Frontal cortex (tissue), 4 donors: ENCODE measurements at places on chromosomes 5 and 9. TPM values are rescaled to one million over a fixed set of nuclear protein-coding genes. Genes with fewer than 3 reads are reported as not detected.

Gene BRD8
- total RNA-seq = 41.2 TPM

Gene IFNA7
- total RNA-seq = not detected

Gene ANGPTL2
- 2.0 TPM for total RNA-seq

Gene CORO2A
- total RNA-seq = 4.5 TPM

Gene BSPRY
- total RNA-seq = under 0.01 TPM

Gene DND1
- 0.82 TPM for total RNA-seq

Gene PCDHB4
- 4.5 TPM for total RNA-seq

Gene ZSWIM6
- 48.5 TPM for total RNA-seq

Gene NR4A3
- total RNA-seq = 3.7 TPM

Gene ARID3C
- 0.82 TPM for total RNA-seq

GRCh38 chr5:141783947-141784296, 94.3 kb downstream of the PCDH1 start:
- no peak for DNase-seq

DNA sequence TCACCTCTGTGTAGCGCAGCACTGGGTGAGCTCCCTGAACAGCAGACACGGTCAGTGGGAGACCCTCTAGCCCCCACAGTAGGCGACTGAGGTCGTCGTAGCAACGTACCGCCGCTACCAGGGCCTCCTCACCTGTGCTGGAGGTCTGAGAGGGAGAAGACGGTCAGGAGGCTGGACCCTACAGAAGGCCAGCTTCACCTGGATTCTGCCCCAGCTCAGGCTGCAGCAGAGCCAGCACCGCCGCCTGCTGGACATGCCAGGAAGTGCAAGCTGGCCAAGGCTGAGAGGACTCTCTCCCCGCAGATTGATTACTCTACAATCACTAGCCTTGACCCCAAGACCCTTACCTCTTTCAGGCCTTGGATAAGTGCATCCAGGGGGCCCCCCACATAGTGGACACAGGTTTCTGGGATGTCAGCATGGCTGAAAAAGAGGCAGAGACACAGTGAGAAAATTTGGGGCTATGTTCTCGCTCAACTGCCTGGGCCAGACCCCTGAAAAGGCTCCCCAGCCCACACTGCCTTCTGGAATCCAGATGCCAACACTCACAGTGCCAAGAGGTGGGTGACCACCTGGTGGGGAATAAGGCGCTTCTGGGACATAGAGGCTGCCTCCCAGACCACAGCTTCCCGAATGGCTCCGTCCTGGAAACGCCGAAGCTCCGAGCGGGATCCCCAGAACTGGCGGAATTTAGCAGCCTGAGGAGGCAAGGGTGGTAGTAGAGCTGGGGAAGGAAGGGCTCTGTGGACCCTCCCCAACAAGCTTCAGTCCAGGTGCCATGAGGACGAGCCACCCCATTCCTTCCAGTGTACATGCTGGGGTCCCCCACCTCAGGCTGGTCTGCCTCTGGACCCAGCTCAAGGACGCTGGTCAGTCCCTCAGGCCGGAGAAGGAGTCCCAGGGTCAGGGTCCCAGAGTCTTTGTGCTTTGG, 6.9 kb downstream of the NOL6 start:
- peak; percentile 43 for DNase-seq

GRCh38 chr9:2341956-2342355, 279.6 kb upstream of the VLDLR start:
- DNase-seq = no peak

- no peak for DNase-seq
These were observed 283.6 kb upstream of the RPS23 start for GRCh38 chr5:82561797-82562196.

- DNase-seq = no peak
These were observed 3.3 kb upstream of the TTC39B start for GRCh38 chr9:15310107-15310850.

DNA sequence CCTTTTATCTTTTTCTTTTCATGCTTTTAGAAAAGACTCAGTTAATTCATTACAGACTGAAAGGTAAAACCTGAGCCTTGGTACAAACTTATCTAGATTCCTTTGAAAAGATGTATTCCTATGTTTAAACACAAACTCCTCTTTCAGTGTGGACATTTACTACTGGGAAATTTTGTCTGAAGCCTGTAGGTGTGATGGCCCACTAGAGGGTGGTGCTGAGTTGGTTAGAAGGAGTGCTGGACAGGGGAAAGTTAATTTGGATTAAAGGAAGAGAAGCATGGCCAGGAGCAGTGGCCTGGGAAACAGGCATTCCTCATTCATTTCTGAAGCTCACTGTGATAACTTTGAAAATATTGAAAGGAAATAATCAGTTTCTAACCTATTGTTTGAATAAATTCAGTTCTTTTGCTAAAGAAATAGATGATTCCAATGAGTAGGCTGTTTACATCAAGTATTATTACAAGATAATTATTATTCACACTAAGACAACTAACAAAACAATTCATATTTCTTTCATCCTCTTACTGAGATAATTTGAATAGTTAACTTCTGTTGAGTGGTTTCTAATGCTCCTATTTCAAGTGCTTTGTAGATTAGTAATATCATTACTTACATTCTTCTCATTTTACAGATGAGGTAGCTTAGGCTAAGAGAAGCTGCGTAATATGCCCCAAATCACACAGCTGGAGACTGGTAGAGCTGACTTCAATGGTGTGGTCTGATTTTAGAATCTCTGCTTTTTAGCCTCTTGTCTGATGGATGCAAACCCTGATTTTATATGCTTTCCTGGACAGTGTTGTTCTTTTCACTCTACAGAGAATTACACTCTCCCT, 150.9 kb downstream of the ADGRV1 start:
- DNase-seq = peak; percentile 30

DNA sequence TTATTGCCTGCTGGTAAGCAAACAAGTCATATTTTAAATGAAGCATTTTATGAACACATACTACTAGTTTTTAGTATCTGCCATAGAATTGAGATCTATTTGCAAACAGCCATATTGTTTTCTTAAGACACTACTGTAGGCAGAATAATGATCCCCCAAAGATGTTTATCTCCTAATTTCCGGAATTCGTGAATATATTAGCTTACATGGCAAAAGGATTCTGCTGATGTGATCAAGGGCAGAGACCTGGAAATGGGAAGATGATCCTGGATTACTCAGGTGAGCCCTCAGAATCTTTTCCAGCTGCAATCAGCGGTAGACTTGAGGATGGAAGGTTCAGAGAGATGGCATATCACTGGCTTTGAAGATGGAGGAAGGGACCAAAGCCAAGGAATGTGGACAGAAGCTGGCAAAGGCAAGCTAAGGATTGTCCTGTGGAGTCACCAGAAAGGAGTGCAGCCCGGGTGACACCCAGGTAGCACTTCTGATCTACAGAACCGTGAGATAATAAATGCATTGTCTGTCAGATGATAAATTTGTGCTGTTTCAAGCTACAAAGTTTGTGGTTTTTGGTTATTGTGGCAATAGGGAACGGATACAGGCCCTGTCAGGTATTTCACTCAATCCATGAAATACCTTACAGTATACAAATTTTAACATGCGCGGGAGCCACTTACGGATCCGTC, 1.0 kb upstream of the ERCC6L2 start:
- DNase-seq = no peak

DNA sequence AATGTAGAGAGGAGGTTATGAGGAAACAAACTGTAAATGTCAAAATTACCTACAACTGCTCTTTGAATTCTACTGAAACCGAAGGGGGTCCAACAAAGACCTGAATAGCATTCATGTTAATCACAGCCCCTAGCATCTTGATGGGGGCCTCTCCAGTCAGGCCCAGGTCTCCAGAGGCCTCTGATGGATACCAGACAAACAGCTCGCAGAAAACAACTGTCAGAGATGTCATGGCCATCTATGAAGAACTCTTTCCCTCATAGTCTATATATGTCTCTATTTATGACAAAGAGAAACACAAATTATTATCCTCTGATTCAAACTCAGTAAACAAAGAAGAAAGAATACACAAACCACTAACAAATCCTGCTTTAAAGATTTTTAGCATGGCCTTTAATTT, 432.6 kb downstream of the CAAP1 start:
- DNase-seq = no peak

- no peak for DNase-seq
These were observed 387.6 kb downstream of the ELAVL2 start for GRCh38 chr9:23438299-23438907.

GRCh38 chr5:23877847-23878246, 370.4 kb downstream of the PRDM9 start:
- no peak for DNase-seq

- no peak for DNase-seq
These were observed 1138.2 kb downstream of the TAF11L14 start for GRCh38 chr5:18772475-18772874.

- DNase-seq = no peak
These were observed 2.0 kb upstream of the NINJ1 start for GRCh38 chr9:93136011-93136440.

- no peak for DNase-seq
These were observed 291.1 kb downstream of the MLLT3 start for GRCh38 chr9:20331095-20331685.
